ENCODE measurements at places on chromosomes 2 and 18. TPM values are rescaled to one million over a fixed set of nuclear protein-coding genes. Genes with fewer than 3 reads are reported as not detected.
A peak's percentile ranks its signal among the peaks of the same experiment; 100 is the strongest.

The OR6B2 gene
- not detected for total RNA-seq

The ESPNL gene
- 2.0 TPM for total RNA-seq

DNA sequence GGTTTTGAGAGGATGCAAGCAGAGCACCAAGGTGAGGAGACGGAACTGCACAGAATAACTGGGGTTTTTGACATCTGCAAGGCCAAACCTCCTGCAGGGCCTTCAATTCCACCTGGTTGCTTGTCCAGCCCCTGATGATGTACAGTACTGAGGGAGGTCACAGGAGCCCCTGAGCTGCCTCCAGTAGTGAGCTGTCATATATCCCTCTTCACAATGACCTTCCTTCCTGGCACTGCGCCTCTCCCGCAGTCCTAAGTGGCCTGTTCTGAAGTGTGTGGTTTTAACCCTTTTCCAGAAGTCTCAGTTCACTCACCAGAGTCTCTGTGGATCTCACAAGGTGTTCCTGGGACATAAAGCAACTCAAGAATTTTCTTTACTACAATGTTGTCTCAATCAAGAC, 45.3 kb downstream of the LRRTM1 start:
- DNase-seq = no peak

GRCh38 chr2:76668279-76668678, 853.9 kb downstream of the LRRTM4 start:
- DNase-seq = no peak

DNA sequence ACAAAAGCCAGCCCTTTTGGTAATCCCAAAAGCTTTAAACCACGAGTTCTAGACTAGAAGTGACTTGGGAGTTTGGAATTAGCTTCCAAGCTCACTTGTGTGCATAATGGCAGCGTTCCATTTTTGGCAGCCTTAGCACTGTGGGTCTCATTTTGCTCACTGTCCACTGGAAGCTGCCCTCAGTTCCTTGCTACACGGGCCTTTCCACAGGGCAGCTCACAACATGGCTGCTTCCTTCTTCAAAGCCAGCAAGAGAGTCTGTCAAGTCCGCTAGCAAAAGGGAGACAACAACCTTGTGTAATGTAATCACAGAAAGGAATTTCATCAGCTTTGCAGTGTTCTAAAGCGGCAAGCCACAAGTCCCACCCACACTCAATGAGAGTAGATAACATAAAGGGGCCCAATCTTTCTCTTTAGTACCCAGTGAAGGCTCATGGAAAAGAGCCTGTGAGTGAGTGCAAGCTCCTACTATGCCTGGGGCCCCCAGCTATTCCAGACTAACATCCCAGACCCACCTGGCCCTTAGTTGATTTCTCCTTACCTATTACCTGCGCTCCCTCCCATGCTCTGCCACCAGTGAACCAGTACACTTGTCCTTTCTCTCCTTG, 239.7 kb upstream of the FBXO11 start:
- no peak for DNase-seq

- no peak for DNase-seq
Measured at GRCh38 chr2:227942021-227942420, 70.6 kb downstream of the DAW1 start.

DNA sequence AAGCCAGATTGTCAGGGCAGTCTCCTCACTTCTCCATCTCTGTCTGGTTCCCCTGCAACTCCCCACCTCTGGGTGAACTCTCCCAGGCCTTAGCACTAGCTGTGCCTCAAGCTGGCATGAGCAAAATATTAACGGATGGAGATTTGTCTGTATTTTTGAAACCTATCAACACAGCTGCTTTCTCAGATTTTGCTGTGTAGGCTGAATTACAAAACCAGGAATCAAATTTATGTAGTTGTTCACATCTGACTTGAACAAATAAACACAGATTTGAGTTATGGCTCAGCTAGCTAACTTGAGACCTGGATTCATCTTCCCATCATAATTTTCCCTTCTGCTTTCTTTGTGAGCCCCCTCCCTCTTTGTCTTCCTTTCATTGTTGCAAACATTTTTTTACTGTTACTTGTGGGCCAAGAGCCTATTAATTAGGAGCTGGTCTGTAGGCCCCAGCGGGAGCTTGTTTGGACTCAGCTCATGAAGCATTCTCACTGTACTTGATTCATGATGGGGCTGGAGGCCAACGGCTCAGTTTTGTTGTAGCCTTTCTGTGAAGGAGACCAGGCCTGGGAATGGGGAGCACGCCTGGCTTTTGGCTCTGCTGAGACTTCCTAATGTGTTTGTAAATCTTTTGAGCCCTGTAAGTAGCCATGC, 164.1 kb upstream of the GATA6 start:
- peak; percentile 69 for DNase-seq

GRCh38 chr2:133240491-133241223, 327.6 kb downstream of the NCKAP5 start:
- DNase-seq = no peak

GRCh38 chr2:238988752-238989151, 140.9 kb downstream of the TWIST2 start:
- DNase-seq = peak; percentile 51

The SLC23A3 gene
- total RNA-seq = 0.14 TPM

The B4GALT6 gene
- 7.8 TPM for total RNA-seq

GRCh38 chr2:136665736-136666135, 99.6 kb upstream of the THSD7B start:
- DNase-seq = no peak

The ABCG8 gene
- total RNA-seq = not detected

GRCh38 chr2:104868505-104868866, 14.6 kb downstream of the POU3F3 start:
- no peak for DNase-seq

The SPP2 gene
- not detected for total RNA-seq

DNA sequence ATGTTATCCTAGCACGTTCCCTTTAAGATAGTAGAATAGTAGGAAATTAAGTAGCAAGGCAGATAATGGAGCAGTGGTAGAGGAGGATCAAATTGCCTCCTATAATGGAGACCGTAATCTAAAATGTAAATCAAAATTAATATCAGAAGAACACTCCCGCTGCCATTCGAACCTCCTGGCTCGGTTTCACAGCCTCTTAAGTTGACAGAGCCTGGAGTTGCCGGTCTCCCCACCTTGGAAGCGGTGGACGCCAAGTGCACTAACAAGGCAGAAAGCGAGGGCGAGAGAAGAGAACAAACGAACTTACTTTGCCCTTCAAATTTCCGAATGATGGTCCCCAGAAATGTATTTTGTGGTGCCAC, 450 bp downstream of the KCNH7 start:
- DNase-seq = no peak

All from sigmoid colon (tissue), 7 donors.